CD4-positive, alpha-beta T cell treated with Interleukin-15 for 1 hour (primary cell): ENCODE measurements at places on chromosomes 7 and 10.
A peak's percentile ranks its signal among the peaks of the same experiment; 100 is the strongest.

DNA sequence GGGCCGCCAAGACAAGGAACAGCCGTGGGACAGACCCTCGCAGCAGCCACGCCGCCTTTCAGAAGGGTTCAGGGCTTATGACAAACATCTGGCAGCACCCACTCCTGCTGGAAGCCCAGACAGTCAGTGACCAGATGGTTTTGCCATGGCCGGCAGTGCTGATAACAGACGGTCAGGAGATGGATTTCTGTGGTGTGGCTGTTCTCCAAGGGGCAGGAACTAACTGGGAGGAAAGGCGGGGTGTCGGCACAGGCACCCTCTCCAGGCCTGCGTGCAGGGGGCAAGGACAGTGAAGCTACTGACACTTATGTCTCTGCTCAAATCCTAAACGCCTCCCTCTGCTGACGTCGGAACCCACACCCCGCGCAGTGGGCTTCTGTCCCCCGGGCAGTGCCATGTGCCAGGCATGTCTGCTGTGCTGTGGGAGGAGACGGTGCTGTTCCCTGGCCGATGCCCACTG lies 416.1 kb downstream of the DNAJB6 start:
- no peak for DNase-seq

- no peak for DNase-seq
Measured at GRCh38 chr10:69703256-69703655, 73.2 kb downstream of the FAM241B start.

DNA sequence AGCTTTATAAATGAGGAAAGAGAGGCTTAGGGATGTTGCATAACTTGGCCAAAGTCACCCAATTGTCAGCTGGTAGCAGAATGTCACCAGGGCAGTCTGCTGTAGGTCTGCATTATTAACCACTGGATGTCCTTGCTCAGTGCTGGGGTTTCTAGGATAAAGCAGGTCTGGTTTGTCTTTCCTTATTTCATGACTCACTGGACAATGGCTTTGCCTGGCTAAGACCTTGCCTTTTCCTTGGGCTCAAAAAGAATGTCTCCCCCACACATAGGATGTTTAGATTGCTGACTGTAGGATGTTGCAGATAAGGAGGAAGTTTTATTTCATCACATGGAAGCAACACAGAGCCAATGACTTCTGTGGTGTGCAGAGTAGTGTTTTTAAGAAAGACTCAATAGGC lies 29.4 kb downstream of the WDFY4 start:
- DNase-seq = no peak

- DNase-seq = no peak
Measured at GRCh38 chr10:131954356-131954965, 27.3 kb downstream of the BNIP3 start.

DNA sequence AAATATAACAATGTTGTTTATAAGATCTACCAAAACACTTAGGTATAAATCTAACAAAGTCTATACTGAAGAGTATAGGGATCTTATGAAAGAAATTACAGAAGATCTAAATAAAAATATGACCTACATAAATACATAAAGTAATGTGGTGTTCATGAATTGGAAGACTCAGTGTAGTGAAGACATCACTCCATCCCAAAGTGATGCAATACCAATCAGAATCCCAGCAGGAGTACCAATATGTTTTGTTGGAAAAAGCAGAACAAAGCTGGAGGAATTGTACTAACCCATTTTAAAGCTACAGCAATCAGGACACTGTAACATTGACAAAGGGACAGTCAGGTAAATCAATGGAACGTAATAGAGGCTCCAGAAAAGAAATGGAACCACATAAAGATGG lies 76.4 kb downstream of the CCSER2 start:
- DNase-seq = no peak

DNA sequence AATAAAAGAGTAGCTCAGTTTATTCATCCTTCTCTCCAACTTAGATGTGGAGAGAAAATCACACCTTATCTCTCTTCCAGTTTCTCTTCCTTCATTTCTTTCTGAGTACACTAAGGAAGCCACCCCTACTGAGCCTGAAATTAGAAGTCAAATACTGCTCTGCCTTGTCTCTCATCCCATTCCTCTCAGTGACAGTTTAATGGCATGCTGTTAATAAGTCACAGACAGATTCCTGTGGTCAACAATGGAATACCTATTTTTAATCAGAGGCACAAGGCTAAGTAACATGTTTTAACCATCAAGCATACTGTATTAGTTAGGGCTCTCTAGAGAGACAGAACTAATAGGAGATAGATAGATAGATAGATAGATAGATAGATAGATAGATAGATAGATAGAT lies 253.2 kb downstream of the HTR7 start:
- no peak for DNase-seq

DNA sequence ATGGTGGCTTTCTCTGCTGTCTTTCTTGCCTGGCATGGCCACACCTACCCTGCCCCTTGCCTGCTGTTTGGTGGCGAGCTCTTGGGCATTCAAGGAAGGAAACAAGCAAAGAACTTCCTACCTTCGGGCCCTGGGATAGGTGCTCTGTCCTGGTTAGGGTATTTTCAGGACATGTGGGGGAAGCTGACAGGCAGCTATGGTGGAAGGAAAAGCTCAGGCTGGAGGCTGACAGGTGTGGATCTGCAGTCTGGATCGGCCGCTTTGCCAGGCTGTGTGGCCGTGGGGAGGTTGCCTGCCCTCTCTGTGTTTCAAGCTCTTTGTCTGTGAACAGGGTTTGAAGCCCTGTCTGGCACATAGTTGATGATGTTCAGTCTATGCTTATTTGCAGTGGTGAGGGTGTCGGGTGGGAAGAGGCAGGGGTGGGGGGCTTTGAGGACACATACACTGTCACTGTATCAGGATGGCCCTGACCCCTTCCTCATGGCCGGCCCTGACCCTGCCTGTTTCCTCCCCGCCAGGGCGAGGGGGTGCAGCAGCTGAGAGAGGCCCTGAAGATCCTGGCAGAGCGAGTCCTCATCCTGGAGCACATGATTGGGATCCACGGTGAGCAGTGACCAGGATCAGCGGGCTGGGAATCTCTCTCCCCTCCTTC lies 73.7 kb downstream of the MYL10 start:
- DNase-seq = peak; percentile 7

DNA sequence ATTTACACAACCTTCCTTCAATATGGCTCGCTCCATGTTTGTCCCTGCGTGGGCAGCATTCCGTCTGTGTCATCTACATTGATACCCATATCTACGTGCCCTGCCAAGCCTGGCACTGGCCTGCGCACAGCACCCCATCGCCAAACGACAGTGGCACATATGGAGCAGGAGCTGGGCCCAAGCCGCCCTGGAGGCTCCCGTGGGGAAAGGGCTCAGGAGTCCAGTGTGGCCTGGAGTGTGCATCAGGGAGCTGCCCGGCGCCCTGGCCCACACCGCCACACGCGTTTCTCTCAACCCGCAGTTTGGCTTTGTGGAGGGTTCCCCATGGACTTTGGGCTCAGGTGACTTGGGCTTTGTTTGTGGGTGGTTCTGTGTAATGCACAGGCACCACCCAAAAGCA lies 273.2 kb downstream of the PTPRN2 start:
- DNase-seq = no peak

GRCh38 chr10:117684672-117685211 lies 142.2 kb downstream of the EMX2 start:
- no peak for DNase-seq

DNA sequence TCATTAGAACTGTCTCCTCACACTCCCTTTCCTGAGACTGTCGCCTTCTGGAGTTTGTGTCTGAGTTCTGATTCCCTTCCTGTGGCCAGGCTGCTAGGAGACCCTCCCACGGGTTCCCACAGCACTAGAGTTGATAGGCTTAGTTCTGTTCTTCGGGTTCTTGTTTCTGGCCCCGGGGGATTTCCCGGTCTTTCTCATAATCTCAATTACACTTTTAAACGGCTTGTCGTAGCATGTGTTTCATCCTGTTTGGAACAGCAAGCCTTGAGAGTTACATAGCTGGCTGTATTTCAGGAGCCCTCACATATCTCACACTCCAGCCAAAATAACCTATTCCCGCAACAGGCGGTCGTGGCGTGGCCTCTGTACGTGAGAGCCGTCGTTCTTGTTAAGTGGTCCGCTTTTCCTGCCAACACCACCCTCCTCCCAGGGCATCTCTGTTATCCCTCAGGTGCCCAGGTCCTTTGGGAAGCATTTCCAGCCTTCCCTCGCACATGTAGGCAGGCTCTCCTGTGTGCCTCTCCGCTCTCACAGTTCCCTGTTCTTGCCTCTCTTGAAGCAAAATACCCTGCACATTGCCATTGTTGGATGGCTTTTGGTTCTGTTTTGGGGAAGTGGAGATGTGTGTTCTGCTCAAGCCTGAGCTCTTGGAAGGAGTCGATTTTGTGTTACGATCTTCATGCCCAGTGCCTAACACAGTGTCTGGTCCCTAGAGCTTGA lies 46.0 kb downstream of the CDC123 start:
- no peak for DNase-seq

DNA sequence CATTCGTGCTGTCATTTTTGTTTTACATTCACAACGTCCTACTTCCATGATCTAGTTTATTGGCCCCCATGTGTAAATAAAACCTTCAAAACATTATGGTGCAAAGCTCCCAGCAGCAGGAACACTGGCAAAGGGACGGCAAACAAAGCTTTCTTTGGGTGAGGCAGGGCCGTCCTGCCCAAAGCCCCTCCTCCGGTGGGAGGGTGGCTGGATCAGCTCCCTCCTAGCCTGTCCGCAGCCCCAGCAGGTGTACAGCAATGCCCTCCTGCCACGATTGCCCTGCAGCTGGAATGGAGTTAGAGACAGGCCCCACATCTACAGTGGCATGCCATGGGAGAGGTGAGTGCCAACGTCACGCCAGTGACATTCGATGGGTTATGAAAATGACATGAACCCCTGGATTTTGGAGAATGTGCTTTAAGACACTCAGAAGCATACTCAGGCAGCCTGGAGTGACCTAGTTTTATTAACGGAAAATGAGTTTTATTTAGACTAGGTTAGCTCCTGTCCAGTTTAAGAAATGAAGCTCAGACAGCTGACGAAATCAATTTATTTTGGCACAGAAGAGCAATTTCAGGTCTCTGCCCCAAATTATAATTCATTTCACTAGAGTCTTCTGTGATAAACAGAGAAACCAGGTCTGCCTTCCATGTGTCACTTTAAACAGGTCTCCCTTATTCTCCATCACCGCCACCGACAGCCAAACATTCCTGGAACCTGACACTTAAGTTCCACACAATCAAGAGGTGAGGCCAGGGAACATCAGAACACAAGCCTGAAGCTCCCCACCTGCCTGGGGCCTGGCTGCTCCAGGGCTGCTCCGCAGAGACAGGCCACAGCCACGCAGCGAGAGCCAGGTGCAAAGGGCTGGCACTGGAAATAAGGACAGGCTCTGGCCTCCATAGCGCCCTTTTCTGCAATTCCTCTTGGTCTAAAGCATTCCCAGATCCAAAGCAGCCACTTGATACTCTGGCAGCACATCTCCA lies 50.1 kb downstream of the VOPP1 start:
- no peak for DNase-seq

DNA sequence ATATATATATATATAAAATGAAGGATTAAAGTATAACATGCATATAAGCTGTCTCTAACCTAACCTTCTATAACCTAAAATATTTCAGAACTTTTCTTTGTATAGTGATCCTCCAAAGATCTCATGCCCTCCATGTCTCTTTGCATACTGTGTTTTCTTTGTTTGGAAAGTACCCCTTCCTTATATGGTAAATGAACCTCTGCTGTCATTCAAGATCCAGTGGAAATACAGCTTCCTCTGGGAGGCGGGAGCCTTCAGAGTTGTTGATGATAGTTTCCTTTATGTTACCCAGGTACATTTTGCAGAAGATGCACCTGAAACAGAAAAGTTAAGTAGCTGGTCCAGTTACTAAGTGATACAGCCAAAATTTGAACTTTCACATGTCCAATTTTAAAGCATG lies 233.3 kb upstream of the FOXP2 start:
- DNase-seq = no peak

DNA sequence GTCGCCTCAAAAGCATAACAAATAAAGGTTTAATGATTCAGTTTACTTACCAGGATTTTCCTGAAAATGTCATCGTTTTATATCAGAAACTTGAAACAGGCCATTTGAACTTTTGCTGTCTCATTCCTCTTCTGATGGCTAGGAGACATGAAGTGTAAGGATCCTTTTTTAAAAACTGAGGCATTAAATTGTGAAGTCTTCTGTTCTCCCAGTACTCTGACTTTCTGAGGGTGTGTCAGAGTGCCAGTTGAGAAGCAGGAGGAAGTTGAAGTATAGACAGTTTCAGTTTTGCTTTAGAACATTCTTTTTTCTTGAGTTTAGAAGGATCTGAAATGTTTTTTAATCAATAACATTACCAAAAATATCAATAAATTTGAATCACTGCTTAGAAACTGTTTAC lies at the start of gene SAMD9L:
Gene SAMD9L, minus strand, starts transcription at position 242 of the 400 bp plus-strand sequence. CDS start 12,414 bp downstream, outside the sequence.
- peak; percentile 22 for DNase-seq

GRCh38 chr10:17125206-17125893 lies 4.3 kb downstream of the CUBN start:
- no peak for DNase-seq

- DNase-seq = no peak
Measured at GRCh38 chr7:17521437-17521836, 223.0 kb downstream of the AHR start.

GRCh38 chr7:149723082-149723767 lies 50.2 kb downstream of the ZNF467 start:
- DNase-seq = peak; percentile 11

- DNase-seq = no peak
Measured at GRCh38 chr10:116848944-116849247, 403 bp upstream of the ENO4 start.

DNA sequence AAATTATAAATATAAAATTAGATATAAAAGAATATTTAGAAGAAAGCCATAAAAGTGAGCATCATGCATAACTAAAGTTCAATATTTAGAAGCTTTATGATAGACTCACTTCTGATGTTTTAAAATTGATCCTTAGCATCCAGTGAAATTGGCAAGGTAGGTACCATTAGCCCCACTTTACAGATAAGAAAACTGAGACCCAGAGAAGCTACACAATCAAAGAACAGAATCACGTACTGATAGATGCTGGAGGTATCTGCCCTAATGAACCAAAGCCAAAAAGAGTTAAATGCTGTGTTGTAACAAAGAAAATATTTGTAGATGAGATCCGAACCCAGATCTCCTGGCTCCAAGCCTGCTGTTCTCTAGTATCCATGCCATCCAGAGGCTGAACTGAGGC lies 42.6 kb upstream of the RAPGEF5 start:
- no peak for DNase-seq

DNA sequence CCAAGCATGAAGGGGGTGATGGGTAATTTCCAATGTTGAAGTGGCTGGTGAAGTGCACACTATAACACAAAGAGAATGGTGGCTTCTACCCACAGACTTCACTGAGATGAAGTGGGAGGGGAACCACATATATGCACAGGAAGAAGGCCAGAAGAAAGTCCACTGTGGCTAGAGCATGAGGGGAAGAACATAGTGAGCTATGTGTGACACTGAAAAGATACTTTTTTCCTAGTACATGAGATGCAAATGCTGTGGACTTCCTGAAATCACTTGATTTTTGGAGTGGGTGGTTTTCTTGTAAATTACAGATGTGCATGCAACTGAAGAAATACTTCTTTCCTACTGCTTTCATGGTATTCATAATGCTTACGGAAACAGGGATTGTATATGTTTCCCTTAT lies 115.6 kb upstream of the PHYHIPL start:
- DNase-seq = no peak
